ENCODE measurements at places on chromosomes 4 and X. TPM values are rescaled to one million over a fixed set of nuclear protein-coding genes. Genes with fewer than 3 reads are reported as not detected.

DNA sequence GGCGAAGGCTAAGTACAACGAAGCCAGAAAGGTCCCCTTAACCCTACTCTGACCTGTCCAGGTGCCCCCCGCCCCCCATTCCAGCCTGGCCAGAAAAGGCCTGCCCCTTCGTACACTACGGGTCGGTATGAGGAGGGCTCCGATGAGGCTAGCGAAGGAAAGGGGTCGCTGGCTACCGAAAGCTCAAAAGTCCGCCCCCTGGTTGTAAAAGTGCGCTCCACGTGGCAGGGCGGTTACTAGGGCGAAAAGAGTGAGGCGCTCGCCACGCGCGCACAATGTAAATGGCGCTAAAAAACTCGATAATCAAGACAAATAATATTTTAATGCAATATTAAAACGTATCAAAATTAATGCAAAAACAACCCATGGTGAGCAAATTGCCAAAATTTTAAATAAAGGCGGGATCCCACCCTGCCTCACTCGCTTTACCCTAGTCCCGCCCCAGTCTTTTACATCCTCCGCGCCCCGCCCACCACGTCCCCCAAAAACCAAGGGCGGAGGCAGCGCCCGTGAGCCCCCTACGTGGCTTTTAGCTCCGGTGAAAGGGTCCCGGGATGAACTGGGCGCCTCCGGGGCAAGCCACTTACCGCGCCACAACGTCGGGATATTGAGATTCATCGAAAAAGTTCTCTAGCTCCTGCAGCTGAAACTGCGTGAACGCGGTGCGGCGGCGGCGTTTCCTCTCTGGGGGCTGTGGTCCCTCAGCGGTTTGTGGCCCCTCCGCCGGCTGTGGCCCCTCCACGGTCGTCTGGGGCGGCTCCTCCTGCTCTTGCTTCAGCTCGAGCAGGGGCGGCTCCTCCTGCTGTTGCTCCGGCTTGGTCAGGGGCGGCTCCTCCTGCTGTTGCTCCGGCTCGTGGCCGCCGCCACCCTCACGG lies 929 bp downstream of the ESX1 start:
- no peak for DNase-seq

- no peak for DNase-seq
Measured at GRCh38 chrX:133923113-133923512, 62.3 kb downstream of the GPC3 start.

DNA sequence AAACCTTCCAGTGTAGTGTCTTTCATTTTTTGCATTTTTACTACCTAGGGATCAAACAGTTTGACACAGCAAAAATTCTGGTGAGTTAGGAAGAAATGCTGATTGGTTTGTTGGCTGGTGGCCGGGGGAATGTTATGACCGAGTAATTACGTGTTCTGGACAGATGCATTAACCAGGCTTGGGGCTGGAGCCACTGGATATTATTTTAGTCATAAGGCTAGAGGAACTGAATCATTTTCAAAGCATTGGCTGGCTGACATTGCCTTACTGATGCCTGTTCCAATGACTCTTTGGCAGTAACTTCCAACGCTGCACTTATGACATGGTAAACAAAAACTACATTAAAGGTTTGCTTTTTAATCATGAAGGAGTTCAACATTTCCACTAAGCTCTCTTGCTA lies 84.6 kb downstream of the FBXO8 start:
- DNase-seq, result no peak

The ARSJ gene
- 0.54 TPM for total RNA-seq

DNA sequence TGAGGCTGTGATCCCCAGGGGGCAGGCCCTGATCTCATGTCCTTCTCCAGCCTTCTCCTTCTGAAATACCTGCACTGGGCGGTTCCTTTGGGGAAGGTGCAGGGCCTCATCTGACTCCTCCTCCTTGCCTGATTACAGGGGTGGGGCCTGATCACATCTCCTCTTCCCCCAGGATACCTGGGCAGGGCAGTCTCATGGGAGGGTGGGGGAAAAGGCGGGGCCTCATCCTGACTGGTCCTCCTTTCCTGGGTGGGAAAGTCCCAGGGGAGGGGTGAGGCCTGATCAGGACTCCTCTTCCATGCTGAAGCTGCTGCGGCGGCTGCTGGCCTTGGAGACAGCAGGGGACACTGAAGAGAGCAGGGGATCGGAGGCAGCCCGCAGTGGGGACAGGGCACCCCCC lies 13.3 kb downstream of the TFE3 start:
- DNase-seq, result no peak

DNA sequence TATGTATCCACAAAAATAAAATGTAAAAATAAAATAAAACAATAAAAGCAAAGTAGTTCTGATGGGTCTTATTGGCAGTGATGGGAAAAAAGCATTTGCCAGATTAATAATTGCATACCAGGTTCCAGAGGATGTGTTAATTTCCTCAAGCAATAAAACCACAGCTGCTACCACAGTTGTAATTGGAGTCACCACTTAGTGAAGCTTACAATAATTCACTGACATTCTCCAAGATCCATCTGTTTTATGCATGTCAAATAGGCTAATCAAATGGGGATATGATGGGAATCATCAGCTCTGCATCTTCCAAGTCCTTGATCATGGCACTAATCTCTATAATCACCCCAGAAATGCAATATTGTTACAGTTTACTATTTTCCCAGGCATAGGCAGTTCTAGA lies 123.5 kb upstream of the EMCN start:
- DNase-seq, result no peak

GRCh38 chr4:106652095-106652494 lies 283.5 kb upstream of the GIMD1 start:
- no peak for DNase-seq

DNA sequence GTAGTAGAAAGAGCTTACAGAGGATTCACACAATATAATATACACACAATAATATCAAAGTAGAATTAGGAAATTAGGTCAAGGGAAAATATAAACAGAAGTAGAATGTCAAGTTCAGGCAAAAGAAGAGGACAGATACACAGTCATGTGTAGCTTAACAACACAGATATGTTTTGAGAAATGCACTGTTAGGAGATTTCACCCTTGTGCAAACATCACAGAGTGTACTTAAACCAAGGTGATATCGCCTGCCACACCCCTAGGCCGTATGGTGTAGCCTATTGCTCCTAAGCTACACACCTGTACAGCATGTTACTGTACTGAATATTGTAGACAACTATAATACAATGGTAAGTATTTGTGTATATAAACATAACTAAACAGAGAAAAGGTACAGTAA lies 110.0 kb upstream of the EDNRA start:
- no peak for DNase-seq

DNA sequence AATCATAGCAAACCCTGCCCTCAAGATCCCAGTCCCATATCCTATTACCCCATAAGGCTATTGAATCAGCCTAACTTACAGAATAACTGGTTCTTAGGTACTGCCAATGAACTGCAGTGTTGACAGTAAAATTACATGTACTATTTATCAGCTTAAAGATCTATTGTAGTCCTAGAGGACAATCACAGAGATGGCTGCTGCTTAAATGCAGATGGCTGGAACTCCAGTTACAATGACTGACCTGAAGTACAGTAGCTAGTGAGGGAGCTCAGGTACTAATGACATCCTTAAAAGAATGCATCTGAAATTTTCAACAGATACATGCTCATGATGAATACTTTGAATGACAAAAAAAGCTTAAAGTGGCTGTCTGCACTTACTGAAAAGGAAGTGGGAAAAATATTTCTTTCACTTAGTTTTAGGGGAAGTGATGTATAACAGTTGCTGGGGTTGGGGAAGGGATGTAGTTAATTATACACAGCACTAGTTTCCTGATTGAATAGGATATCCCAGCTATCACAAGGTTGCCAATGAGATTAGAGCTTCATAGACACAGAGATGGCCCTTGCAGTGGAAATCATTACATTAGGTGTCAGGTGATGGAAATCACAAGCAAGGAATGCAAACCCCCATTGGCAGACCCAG lies 42.0 kb downstream of the USP26 start:
- DNase-seq, result no peak

DNA sequence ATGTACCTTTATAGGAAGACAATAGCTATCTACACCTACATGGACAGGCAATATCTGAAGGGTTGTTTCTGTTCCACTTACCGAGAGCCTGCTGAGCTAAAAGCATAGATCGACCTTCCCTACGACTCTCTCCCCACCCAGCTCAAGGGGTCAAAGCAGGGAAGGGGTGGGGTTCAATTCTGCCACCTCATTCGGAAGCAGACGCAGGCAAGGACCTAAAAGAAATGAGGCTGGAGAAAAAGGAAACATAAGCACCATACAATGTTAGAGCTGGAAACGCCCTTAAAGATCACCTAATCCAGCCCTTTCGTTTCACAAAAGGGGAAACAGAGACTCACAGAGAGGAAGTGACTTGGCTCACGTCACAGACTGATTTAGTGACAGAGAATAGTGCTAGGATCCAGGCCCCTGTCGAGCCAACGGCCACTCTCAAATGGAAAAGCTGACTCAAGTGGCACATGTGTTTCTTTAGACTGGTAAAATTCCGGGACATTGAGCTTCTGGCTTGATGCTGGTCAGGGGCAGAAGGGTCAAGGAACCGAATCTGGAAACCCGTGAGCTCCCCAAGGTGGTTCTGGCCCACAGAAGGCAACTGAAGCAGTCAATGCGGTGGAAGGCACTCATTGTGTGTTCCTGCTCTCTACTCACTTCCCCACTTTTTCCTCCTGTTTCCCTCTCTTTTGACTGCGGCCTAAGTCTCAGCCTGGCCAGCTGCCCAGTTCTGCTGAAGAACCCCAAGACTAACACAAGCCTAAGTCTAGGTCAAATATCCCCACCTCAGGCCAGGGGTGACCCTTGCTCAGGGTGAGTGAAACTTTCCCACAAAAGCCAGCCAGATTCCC lies 7.5 kb downstream of the SEPTIN6 start:
- DNase-seq, result no peak

- no peak for DNase-seq
Measured at GRCh38 chrX:145292218-145292617, 44.9 kb downstream of the SPANXN1 start.

- no peak for DNase-seq
Measured at GRCh38 chrX:129997086-129997485, 14.7 kb downstream of the BCORL1 start.

The SLC25A6 gene
- 145 TPM for total RNA-seq

The NHS gene
- total RNA-seq, result 2.8 TPM

DNA sequence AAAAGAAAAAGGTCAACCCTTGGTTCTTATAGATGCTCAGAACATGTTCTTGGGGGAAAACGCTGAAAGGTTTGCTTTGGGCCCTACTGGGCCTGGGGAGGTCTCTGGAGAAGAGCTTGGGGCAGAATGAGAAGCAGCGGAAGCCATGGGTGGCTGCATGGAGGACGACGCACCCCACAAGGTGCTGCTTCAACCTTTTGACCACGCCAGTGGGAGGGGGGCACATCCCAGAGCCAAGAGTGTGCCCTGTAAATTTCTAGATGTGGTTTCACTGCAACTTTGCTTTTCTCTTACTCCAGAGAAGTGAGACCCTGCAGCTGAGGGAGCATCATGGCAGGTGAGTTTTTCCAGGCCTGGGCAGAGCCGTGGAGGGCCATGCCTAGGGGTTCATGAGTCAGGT lies 3.2 kb downstream of the PRRG3 start:
- DNase-seq, result no peak

The PRDM8 gene
- 1.2 TPM for total RNA-seq

- DNase-seq, result no peak
Measured at GRCh38 chr4:56648021-56648823, 32.9 kb downstream of the HOPX start.

- DNase-seq, result no peak
Measured at GRCh38 chr4:183504930-183505610, at the start of gene ING2. Gene ING2 (plus strand): TSS chr4:183505058. CDS start chr4:183505196, 138 bp downstream.

The NOX1 gene
- not detected for total RNA-seq

The PRRG1 gene
- total RNA-seq, result 15.9 TPM

- DNase-seq, result no peak
Measured at GRCh38 chrX:42531441-42531840, 246.5 kb downstream of the PPP1R2C start.

GRCh38 chrX:77450996-77451395 lies 3.8 kb downstream of the FGF16 start:
- DNase-seq, result no peak

DNA sequence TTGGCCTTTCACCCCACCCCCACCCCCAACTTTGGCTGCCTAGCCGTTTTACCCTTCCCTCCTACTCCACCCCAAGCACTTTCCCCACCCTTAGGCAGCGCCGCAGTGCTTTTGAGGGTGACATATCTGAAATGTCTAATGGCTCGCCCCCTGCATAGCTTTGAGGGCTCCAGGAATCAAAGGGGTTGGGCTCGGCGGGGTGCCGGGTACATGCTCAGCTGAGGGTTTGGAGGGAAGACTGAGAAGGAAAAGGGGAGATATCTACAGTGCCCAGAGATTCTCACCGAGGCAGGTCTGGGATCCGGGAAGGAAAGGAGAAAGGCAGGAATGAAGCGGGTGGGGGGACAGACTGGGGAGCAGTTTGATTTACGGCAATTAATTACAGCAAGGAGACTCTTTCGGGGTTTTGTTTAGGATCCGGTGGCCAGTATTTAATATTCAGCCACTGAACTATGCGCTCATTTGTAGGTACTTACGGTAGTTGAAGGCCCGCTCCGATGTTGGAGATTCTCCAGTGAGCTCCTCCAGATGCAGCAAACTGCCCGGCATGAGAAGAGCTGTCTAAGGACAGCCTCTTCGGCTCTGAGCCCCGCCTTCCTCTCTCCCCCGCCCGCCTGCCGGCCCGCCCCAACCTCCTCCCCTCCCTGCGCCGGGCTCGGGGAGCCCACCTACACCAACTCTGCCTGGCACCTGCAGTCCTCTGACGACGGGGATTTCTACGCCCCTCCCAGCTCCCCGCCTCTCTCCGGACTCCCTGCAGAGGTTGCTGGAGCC lies at the start of gene IGSF1:
Gene IGSF1 (minus strand): TSS at position 569 of the 774 bp plus-strand sequence. CDS start 2,632 bp downstream, outside the sequence.
- DNase-seq, result no peak

The SPANXN3 gene
- not detected for total RNA-seq

DNA sequence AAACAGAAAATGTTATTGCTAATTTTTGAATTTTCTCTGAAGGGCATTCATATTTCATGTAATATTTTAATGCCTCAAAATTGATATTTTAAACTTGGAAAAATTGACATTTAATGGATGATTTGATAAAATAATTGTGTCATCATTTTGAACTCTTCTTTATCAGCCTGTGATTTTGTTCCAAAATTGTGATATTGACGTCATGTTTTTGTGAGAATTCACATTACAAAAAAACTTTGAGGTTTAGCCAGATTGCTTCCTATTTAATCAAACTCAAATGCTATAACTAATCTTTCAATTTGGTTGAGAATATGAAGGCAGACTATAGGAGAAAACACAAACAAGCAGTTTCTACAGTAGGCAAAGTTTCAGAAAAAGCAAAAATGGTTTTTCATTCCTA lies 137.4 kb downstream of the GRIA2 start:
- DNase-seq, result no peak

- DNase-seq, result no peak
Measured at GRCh38 chrX:39753293-39753996, 344.3 kb downstream of the BCOR start.

The VCX3B gene
- not detected for total RNA-seq

DNA sequence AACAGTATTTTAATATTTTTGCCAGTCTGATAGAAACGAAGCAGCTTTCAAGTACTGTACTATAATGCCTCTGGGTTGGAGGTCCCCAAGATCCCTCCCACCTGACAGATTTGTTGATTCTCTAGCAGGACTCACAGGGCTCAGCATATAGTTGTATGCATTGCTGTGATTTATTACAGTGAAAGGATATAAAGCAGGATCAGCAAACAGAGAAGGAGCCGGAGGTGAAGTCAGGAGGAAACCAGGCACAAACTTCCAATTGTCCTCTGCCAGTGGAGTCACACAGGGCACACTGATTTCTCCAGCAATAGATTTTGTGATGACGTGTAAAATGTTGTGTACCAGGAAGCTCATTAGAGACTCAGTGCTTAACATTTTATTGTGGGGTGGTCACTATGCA lies 19.0 kb downstream of the USP53 start:
- DNase-seq, result no peak
